Activated CD8-positive, alpha-beta memory T cell treated with anti-CD3 and anti-CD28 coated beads for 24 hours (primary cell): ENCODE measurements at places on chromosomes 7 and 10.

DNA sequence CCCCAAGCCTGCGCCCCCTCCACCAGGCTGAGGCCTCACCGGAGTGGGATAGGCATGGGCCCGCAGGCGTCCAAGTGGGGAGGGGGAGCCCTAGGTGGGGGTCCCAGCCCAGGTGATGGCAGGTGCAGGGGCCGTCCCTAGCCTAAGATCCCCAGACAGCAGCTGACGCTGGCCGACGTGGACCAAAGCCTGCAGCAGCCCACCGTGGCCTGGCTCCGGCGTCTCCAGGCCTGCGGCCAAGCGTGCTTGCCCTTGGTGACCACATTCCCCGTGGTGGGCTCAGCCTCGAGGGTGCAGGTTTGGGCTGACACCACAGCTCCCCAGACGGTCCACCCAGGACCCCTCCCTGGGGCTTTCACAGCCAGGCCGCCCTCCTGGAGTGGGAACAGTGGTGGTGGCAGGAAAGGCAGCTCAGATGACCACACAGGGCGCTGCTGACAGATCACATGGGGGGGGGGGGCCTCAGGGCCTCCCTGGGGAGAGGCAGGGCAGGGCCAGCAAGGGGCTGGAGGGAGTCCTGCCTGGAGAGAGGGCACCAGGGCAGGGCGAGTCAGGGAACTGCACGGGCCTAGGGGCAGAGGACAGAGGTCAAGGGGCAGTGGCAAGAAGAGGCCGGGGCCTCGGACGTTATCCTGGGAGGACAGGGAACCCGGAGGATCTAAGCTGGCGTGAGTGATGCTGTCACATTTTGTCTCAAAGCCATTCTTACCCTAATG, 767 bp upstream of the ADAM8 start:
- DNase-seq, result peak; percentile 60

GRCh38 chr7:149856583-149856982, 17.2 kb upstream of the ATP6V0E2 start:
- no peak for DNase-seq

DNA sequence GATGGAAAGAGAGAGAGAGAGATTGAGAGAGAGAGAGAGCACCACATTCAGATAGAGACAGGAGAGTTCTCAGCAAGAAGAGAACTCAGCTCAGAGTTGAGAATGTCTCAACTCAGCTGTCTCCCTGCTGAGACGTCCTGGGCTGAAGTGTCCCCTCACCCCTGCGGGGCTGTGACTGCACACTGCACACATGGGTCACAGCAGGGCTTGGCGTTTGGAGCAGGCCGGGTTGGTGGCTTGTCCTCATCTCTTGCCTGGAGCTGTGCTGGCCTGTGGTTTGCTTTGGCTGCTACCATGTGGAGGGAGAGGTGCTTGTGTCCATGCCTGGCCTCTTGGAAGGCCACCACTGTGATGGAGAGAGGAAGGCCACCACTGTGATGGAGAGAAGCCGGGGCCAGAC, 167.9 kb downstream of the RNF216 start:
- DNase-seq, result no peak

DNA sequence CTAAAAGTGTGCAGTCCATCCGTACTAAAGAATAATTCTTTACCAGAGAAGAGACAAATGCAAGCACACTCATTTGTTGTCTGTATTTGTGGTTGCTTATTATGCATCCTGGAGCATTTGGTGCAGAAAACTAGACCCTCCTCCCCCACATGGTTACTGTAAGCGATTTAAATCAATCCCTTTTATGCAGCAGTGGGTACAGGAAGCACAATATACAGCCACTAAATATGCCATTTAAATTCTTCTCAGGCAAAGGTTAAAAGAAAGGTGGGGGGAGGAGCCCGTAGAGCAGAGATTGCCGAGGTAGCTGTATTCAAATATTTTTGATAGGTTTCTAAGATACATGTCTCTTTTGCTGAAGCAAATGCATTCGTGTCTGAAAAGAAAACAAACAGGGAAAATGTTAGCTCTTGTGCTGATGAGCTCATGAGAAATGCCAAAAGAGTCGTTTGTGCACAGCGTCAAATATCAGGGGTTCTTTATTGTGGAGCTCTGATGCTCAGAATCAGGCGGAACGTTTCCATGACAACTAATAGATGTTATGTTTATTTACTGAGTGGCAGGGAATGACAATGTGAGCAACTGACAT, 131.3 kb upstream of the NPVF start:
- no peak for DNase-seq

GRCh38 chr7:98315318-98315993, 34.0 kb downstream of the BRI3 start:
- DNase-seq, result no peak

GRCh38 chr7:93948106-93948505, 26.6 kb downstream of the GNG11 start:
- DNase-seq, result no peak

- no peak for DNase-seq
These were observed 86.3 kb downstream of the IMMP2L start for GRCh38 chr7:111475959-111476358.

- DNase-seq, result no peak
These were observed 111.1 kb downstream of the OAT start for GRCh38 chr10:124307591-124307990.

GRCh38 chr7:130695840-130696239, 9.5 kb upstream of the TSGA13 start:
- no peak for DNase-seq

DNA sequence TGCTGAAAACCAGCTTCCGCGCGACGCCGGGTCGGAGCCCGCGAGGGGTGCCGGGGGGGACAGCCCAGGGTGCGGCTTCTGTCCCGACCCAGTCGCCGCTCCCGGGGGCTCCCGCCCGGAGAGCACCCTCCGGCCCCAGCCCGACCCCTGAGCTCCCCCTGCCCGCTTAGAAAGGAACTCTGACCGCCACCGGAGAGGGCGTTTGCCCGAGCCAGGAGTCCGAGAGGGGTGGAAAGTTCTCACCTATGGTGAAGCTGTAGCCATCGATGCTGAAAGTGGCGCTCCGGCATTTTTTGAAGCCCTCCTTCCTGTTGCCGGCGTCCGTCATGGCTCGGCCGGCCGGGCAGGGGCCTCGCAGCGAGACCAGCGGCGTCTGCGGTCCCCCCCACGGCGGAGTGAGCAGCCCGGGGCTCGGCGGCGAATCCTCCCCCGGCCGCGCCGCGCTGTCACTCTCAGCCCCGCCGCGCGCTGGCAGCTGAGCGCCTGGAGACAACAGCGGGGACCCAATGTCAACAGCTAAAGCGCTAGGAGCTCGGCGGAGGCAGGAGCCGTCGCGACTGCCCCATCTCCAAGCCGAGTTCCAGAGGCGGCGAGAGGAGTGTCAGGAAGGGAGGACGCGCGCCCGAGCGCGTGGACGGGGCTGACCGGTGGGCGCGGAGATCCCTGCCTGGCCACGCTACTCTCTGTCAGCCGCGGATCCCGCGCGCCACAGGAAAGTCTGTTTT, 191.6 kb downstream of the LSM5 start:
- DNase-seq, result no peak

DNA sequence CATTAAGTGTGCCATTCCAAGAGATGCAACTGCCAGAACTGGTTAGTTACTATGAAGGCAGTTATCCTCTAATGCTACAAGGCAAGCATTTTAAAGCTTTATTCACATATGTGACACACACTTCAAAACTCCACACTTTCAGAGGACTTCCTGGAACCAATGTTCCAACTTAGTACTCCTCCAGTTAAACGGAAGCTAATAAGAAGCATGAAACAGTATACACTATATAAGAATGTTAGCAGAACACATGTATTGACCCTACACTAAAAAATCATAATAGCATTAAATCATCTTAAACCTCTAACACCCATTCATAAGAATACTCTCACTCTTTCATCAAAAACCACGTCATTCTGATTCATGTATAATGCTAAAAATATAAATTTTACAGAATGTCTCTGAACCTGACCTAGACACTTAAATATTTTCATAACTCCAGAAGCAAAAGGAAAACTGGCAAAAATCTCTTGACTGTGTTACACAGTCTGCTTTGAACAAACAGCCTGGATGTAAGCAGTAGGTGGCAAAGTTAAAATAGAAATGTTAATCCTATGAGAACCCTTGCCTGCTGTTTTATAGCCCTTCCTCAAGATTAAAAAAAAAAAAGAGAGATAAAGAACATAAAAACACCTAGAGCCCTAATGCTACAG, 135.0 kb downstream of the SEMA3C start:
- DNase-seq, result no peak

GRCh38 chr7:107394831-107395230, 75.0 kb upstream of the GPR22 start:
- no peak for DNase-seq

GRCh38 chr10:119673271-119673670, 22.1 kb downstream of the BAG3 start:
- DNase-seq, result no peak

DNA sequence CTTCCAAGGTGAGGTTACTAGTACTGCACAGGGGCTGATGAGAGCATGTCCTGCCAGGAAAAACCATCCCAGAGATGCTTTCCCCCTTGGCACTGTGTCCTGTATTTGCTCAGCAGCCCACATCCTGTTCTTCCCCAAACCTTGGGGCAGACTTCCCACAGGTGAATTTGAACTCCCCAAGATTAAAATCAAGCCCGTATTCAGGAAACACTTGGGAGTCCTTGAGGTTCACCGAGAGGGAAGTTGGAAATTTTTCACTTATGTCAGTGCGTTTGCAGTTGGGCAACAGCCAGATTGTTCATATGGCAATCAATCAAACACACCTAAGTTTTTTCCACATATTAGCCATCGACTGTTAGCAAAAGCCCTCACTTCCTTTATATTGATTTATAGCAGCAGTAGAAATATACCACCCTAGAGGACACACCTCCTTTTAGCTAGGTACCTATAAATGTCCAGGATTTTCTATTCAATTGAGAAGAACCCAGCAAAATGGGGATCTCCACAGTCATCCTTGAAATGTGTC, at the start of gene DMBT1:
Gene DMBT1, plus strand, starts transcription at position 476 of the 526 bp plus-strand sequence. Its CDS starts 17 bp downstream, at position 493.
- DNase-seq, result peak; percentile 7

GRCh38 chr7:71140264-71140663, 8.3 kb downstream of the GALNT17 start:
- DNase-seq, result no peak

DNA sequence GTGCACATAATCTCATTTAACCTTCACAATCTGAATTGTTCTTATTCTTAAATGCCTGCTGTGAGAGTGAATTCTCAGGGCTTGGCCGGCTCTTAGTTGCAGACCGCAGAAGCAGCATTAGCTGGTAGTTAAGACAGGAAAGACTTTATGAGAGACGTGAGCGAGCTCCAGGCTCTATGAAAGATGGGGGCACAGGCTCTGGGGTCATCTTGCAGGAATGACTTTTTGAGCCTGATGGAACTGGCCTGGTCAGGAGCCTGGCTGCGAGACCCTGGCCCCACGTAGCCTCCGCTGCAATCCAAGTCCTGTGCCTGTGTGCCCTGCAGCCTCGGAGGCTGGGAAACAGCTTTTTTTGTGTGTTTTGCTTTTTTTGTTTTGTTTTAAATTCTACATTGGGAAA, 958.8 kb upstream of the ZNF722 start:
- DNase-seq, result peak; percentile 4

DNA sequence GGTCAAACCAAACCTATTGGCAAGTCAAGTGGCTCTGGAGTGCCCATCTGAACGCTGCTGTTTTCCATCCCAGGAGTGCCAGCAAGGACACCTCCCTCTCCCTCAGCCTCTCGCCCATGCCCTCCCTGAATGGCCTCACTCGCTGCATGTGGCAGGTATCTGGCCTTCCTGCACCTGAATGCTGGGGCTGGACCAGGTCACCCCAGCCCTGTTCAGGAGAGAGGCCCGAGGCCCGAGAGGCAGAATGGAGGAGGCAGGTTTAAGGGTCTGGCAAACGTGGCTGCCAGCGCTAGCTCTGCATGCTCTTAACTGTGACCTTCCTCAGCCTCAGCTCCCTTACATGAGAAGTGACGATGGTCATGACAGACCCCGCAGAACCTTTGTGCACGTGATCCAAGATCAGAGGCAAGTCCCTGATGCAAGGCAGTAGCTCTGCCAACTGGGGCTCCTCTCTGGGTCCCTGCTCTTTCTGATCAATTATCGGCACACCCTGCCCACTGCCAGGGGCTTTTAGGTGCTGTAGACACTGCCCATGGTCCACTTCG, 295.7 kb upstream of the ZMIZ1 start:
- DNase-seq, result peak; percentile 42

DNA sequence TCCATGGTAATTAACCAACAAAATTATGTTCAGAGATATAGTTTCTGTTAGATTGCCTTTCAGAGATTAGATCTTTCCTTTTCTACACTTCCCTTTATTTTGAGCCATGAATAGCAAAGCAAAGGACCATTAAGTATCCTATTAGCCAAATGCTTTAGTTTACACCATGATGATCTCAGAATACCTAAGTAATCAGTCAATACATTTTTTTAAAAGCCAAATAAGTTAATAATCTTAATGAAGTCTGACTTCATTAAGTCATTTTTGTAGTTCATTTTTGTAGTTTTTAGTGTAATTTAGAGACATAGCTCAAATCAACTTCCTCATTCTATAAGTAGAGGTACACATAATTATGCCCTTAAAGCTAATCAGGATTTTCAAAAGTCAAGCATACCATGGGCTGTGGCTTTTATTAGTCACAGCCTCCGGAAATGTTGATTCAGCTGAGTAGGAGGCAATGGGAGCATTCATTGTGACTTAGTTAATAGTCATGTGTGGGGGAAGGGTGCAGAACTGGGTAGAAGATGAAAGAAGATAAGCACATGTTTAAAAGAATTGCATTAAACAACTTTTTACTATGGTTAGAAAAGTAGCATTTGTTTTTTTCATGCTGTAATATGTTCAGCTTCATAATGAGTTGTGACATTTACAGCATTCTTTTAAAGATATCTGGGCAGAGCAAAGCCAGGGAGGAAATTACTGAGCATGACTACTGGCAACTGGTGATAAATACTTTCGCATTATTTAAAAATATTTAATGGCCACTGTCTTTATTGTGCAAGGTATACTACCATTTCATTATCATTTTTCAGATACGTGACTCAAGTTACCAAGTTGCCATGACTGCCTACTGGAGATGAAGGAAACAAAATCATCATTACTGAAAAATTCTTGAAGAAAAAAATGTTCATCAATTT, 57.3 kb upstream of the CCDC71L start:
- peak; percentile 76 for DNase-seq

GRCh38 chr7:3427957-3428356, 126.9 kb downstream of the SDK1 start:
- no peak for DNase-seq

DNA sequence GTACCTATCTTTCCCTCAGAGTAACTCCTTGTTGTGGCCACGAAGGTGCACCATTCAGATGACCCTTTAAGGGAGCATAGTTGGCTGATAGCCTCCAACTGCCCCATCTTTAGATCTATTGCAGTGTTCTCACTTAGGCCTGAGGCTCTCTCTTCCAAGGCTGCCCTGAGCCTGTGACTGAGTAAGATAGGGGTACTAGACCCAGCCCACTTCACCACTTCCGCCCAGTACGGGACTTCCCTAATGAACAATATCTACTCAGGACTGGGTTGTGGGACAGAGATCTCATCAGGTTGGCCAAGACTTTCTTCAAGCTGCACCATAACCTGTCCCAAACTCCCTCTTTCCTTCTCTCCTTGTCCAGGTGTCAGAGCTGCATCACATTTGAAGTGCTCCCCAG, 5.7 kb upstream of the GNAI1 start:
- DNase-seq, result no peak

- DNase-seq, result no peak
These were observed 84.9 kb downstream of the SLC25A13 start for GRCh38 chr7:96237040-96237439.

- DNase-seq, result no peak
These were observed 89.0 kb downstream of the EMX2 start for GRCh38 chr10:117631276-117632145.
